NCI-H345 (cell line): ENCODE measurements at places on chromosomes 3 and 15.

GRCh38 chr3:64600246-64600950, 87.4 kb downstream of the ADAMTS9 start:
- no peak for DNase-seq

DNA sequence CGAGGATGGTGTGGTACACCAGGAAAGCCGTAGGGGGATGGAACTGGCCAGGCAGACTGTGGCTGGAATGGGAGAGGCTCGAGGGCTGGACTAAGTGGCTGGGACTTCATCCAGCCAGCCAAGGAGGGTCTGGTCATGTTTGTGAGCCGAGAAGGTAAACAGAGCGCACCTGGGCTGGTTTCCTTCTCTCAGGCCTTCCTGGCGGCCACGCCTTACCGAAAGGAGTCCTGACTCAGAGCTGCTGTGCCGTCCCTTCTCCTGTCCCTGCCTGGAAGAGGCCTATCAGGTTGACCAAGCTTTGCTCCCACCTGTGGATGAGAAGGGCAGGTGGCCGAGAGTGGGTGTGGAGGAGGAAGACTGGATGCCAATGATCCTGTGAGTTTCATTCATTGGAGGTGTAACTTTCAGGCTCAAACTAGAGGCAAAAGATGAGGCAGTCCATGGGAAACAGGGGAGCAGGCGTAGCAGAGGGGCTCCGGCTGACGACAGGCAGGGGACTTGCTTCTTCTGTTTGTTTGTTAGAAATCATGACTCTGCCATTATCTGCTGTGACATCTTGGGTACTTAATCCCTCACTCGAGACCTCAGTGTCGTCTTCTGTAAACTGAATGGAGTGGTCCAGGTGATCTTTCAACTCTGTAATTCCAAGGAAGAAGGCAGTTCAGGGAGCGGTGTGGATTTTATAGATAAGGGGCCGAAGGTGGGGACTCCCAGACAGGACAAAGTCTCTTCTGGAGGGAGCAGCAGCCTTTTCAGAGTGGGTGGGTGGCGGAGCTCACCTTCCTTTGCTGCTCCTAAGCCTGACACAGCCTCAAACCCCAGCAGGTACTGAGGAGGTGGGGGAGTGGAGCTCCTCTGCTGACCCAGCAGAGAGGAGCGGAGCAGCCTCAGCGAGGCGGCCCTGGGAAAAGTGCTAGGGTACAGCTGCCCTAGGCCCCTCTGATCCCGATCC, 71.8 kb upstream of the GATM start:
- DNase-seq, result no peak

DNA sequence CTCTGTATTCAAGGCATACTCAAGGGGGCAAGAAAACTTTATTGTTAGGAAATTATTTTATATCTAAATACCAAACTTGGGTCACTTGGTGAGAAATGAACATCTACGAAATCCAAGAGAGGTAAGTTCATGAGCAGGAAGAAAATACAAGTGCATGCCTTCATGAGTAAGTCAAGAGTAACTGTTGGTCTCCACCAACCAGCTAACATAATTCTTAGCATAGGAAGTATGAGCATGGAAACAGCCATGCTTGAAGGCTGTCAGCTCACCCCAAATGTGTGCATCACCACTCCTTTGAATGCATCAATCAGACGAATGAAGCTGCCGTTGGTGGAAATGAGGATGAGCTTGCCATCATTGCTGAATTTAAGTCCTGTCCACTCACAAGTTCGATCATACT, 13.9 kb downstream of the PPM1M start:
- no peak for DNase-seq

DNA sequence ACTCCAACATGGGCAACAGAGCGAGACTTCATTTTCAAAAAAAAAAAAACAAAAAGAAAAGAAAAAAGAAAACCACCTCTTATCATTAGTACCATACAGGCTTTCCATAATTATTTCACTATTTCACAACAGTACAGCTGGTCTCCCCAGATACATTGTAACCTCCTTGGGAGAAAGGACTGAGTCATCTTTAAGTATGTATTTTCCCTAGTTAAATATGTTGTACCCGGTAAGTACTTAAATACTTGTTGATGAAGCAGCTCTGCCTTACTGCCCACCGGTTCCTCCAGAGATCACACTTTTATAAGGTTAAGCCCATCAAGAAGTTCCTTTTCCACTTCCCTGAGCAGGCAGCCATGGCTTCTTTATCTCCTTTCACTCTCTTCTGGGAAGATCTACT, 789.5 kb upstream of the CFAP20DC start:
- no peak for DNase-seq

DNA sequence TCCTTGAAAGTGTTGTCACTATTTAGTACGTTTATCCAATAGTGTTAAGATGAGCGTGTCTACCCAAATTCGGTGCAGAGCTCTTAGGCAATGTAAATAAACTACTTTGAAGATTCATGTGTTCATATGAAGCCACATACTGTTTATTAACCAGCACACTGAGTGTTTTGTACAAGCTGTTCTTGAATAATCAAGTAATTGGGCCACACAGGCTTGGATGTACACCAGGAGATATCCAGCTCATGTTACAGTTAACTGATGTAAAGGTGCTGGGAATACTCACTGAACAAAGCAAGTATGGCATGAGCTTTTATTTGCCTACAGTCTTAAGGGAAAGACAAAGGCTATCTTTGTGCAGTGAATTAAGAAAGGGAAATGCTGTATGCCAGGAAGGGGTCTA, 632 bp upstream of the DHX36 start:
- peak; percentile 1 for DNase-seq
